ENCODE measurements at places on chromosomes 12 and 14.

GRCh38 chr14:55088356-55088755 is 36.9 kb downstream of the MAPK1IP1L start:
- DNase-seq, result no peak

- DNase-seq, result no peak
Observed at GRCh38 chr14:94936401-94936892, 166.5 kb upstream of the GSC start.

DNA sequence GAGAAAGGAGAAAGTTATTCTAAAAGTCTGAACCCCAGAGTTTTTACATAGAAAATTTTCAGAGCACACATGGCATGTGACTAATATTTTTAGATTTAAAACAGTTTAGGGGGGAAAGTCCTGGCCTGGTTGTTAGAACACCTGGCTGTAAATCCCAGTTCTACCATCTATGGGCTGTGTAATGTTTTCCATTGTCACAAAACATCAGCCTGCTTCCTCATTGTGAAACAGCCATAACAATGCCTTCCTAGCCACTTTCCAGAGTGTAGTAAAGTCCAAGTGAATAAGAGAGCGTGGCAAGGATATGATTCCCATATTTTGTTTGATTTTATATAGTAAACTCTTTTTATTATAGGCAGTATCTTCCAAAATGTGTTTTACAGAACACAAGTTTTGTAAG is 310.0 kb upstream of the DCN start:
- DNase-seq, result no peak

GRCh38 chr12:52344111-52344510 is 22.9 kb upstream of the KRT83 start:
- DNase-seq, result no peak

GRCh38 chr12:62983594-62983993 is 48.6 kb upstream of the PPM1H start:
- no peak for DNase-seq

Data from activated CD8-positive, alpha-beta memory T cell treated with anti-CD3 and anti-CD28 coated beads for 48 hours (primary cell).